ENCODE measurements at places on chromosomes 1 and 21.
A peak's percentile ranks its signal among the peaks of the same experiment; 100 is the strongest.

DNA sequence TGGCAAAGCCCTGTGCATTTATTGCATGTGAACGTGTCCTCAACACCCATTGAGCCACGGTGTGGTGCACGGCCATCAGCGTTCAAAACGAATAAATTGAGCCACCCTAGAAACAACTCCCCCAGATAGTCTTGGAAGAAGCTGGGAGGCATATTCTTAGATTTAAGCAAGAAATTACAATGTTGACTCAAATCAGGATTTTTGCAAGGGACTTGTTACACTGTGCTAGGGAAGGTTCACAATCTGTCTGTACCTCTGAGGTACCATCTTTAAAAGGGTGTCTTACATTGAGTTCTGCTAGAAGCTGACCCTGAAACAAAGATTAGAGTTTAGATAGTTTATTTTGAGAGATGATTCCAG is 16.2 kb downstream of the CD247 start:
- DNase-seq = no peak

- no peak for DNase-seq
Observed at GRCh38 chr1:72286401-72286800, 4.1 kb upstream of the NEGR1 start.

DNA sequence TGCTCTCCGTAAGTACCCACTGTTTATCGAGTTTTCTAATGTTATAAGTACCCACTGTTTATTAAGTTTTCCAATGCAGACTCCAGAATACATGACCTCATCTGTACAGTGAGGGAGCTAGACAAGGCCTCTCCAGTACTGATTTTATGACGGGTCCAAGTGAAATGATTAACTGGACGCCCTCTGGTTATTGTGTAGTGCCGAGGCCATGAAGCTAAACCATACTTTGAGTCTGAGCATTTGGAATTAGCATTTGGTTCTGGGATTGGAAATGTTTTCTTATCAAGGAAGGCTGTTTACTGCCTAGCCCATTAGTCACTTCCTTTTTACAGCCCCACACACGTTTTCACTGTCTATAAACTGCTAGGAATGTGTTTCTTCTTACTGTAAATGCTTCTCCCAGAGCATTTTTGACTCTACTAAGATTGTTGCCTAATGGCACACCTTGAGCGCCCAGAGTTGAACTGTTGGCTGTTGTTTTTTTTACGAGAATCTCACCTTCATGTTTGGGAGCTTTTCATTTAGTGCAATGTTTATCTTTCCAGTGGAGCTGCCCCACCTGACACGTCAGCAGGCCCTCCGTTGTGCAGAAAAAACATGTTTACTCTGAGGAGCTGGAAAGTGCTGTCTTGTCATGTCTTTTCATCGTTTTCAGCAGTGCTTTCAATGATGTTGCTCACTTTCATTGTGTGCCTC is 26.9 kb downstream of the SPATA46 start:
- DNase-seq = no peak

GRCh38 chr1:3821004-3821403 is 24.7 kb upstream of the LRRC47 start:
- DNase-seq = no peak

DNA sequence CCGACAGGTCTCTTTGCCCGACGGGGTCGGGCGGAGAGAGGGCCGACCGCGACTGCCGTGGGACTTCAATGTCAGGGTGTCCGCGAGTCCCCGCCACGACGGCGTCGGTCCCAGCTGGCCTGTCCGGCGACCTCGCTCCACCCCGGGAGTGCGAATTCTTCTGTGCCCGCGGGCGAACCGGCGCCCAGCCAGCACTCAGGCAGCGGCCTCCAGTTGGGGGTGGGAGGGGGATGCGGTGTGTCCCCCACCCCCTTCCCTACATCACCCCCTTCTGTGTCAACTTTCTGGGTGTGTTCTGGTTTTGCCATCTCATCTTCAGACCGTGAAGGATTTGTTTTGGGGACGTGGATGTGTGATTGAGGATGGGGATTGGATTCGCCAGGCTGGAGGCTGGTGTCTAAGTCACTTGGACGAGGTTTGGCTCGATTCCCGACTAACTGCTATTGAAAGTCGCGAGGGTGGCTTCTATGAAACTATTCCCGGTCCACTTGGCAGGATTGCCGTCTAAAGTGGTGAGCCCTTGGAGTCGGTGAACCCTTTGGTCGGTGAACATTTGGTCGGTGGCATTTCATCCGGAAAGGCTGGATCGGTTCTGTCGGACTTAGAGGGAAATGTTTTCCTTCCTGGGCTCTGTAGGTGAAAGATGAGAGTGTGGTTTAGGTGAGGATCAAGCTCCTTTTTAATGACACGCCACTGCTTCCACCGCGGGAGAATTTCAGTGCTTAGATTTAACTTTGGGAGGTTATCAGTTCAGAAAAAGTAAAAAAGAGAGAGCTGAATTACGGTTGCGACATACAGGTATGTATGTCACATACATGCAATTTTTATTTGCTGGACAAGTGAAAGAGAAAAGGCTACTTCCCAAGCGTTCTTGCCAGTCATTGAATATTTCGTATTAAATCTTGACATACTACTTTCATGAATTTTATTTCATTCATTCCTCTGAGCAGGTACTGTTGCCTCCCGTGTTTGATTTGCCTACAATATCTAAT is 771 bp downstream of the ABCD3 start:
- peak; percentile 11 for DNase-seq

- no peak for DNase-seq
Observed at GRCh38 chr1:25701030-25701785, 84.6 kb downstream of the MAN1C1 start.

DNA sequence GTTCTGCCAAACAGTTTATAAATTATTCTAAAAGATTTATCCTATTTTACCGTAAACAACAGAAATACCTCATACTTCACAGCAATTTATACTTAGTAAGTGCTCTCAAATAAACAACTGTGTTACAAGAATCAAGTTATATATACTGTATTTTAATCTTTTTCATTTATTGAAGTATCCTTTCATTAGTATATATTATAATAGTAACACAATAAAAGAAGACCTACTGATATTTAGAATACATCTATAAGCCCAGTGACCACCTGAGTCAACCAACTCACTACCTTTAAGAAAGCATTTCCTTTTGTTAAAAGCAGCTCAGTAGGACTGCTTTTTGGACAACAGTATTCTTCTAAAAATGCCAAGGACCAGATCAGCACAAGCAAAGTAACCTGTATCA is 5.9 kb downstream of the TMCO1 start:
- no peak for DNase-seq
